ENCODE measurements at places on chromosomes 5 and 9. TPM values are rescaled to one million over a fixed set of nuclear protein-coding genes. Genes with fewer than 3 reads are reported as not detected.

- no peaks in the 10 kb centered on the region for H3K4me1 ChIP-seq
- no peaks in the 10 kb centered on the region for H3K36me3 ChIP-seq
- no peak for DNase-seq
- no peak overlapping the region for H3K4me3 ChIP-seq
- no peaks in the 10 kb centered on the region for H3K27me3 ChIP-seq
- no peak overlapping the region for H3K27ac ChIP-seq
Measured at GRCh38 chr9:77375956-77376532, 198.7 kb downstream of the VPS13A start.

- H3K36me3 ChIP-seq: no peaks in the 10 kb centered on the region
- H3K27ac ChIP-seq: no peak overlapping the region
- no peak overlapping the region for H3K4me3 ChIP-seq
- DNase-seq: no peak
- no peaks in the 10 kb centered on the region for H3K27me3 ChIP-seq
- H3K4me1 ChIP-seq: no peaks in the 10 kb centered on the region
Measured at GRCh38 chr9:131027872-131028179, 18.9 kb downstream of the LAMC3 start.

SLC34A1 gene
- not detected for total RNA-seq

GGTA1 gene
- 12.8 TPM for total RNA-seq

- H3K36me3 ChIP-seq: no peaks in the 10 kb centered on the region
- no peak overlapping the region for H3K4me3 ChIP-seq
- no peaks in the 10 kb centered on the region for H3K27me3 ChIP-seq
- no peak overlapping the region for H3K27ac ChIP-seq
Measured at GRCh38 chr5:7852542-7852941, 1.6 kb upstream of the CFAP90 start.

DNA sequence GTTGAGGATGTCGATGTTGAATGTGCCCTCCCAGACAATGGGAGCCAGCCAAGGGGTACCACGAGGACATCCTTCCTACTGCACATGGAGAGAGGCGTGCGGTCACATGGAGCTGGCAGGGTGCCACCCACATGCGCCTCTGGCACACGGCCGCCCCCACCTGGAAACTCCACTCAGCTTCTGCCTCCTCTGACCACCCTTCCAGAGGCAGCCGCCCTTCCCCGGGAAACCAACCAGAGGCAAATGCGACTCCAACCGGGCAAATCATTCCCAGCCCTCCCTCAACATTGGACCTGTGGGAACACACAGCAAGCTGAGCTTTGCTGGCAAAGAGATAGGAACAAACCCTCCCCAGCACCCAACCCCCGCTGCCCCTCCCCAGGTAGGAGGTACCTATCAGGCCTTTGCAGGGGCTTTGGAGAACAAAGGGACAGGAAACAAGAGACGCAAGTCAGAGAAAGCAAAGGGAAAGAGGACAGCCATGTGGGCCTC, 17.5 kb downstream of the ABO start:
- H3K27me3 ChIP-seq: no peaks in the 10 kb centered on the region
- DNase-seq: peak; percentile 34

CCNJL gene
- total RNA-seq: 4.5 TPM

IDNK gene
- total RNA-seq: 11.4 TPM

All from adrenal gland (tissue), 19 donors.